ENCODE measurements at places on chromosomes 7 and 10. TPM values are rescaled to one million over a fixed set of nuclear protein-coding genes. Genes with fewer than 3 reads are reported as not detected.

The GPR15LG gene
- 6.8 TPM for total RNA-seq

The WASHC2C gene
- total RNA-seq: 29.0 TPM

The ADAM12 gene
- total RNA-seq: 19.4 TPM

The NIPSNAP2 gene
- total RNA-seq: 58.0 TPM

The GRM8 gene
- total RNA-seq: 0.70 TPM

The LDB3 gene
- not detected for total RNA-seq

The IRF5 gene
- total RNA-seq: 7.7 TPM

The TMEM130 gene
- total RNA-seq: 0.60 TPM

The PCDH15 gene
- total RNA-seq: not detected
